ENCODE measurements at places on chromosomes 3 and 15. TPM values are rescaled to one million over a fixed set of nuclear protein-coding genes. Genes with fewer than 3 reads are reported as not detected.

- no peak overlapping the region for H3K27ac ChIP-seq
- H3K27me3 ChIP-seq: no peaks in the 10 kb centered on the region
- no peaks in the 10 kb centered on the region for H3K36me3 ChIP-seq
These were observed 106.6 kb downstream of the TGFBR2 start for GRCh38 chr3:30712991-30713390.

DNA sequence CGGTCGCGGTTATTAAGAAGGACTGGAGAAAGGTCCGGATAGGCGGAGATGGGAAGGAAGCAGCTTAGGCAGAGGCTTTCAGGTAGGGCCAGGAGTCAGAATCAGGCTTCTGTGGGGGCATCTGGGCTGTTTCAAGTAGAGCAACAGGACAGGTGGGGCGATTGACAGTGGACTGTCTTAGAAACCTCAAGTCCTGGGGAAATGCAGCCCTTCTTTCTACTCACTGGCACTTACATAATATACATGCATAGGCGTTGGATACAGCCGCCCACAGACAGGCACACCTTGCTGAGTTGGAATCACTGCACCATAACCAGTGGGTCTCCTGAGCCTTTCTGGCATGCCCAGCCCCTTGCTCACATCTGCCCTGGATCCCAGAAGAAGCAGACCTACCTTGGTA lies 730 bp downstream of the MYD88 start:
- H3K4me3 ChIP-seq: peak overlapping the region; percentile 54
- no peaks in the 10 kb centered on the region for H3K36me3 ChIP-seq
- H3K27ac ChIP-seq: peak overlapping the region; percentile 48

GRCh38 chr3:15325228-15325627 lies 7.2 kb downstream of the SH3BP5 start:
- H3K4me1 ChIP-seq: no peaks in the 10 kb centered on the region
- DNase-seq: no peak
- no peak overlapping the region for H3K4me3 ChIP-seq
- H3K27me3 ChIP-seq: no peaks in the 10 kb centered on the region
- H3K27ac ChIP-seq: peak overlapping the region; percentile 34

- H3K27me3 ChIP-seq: no peaks in the 10 kb centered on the region
- no peak overlapping the region for H3K4me3 ChIP-seq
- peak; percentile 58 for DNase-seq
- no peak overlapping the region for H3K27ac ChIP-seq
- no peaks in the 10 kb centered on the region for H3K36me3 ChIP-seq
These were observed 273.1 kb downstream of the FOXP1 start for GRCh38 chr3:71310359-71310979.

- H3K4me1 ChIP-seq: no peaks in the 10 kb centered on the region
- DNase-seq: no peak
- no peak overlapping the region for H3K4me3 ChIP-seq
- H3K27ac ChIP-seq: no peak overlapping the region
These were observed 127.8 kb downstream of the EPHB1 start for GRCh38 chr3:134922866-134923265.

The FANCD2OS gene
- total RNA-seq: not detected

The DTWD1 gene
- 30.0 TPM for total RNA-seq

The FRMD4B gene
- total RNA-seq: 23.5 TPM

The PPM1L gene
- 17.0 TPM for total RNA-seq

The CCDC191 gene
- 2.6 TPM for total RNA-seq

Measured in aorta (tissue), 5 donors.